ENCODE measurements at places on chromosomes 1 and 21. TPM values are rescaled to one million over a fixed set of nuclear protein-coding genes. Genes with fewer than 3 reads are reported as not detected.

DNA sequence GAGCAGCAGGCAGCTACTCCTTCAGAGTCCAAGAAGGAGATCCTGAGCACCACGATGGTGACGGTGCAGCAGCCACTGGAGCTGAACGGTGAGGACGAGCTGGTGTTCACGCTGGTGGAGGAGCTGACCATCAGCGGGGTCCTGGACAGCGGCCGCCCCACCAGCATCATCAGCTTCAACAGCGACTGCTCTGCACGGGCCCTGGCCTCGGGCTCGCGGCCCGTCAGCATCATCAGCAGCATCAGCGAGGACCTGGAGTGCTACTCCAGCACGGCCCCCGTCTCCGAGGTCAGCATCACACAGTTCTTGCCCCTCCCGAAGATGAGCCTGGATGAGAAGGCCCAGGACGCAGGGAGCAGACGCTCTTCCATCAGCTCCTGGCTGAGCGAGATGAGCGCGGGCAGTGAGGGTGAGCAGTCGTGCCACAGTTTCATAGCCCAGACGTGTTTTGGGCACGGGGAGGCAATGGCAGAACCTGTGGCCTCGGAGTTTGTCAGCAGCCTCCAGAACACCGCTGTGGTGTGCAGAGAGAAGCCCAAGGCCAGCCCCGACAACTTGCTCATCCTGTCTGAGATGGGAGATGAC is 531.8 kb downstream of the KIF26B start:
- DNase-seq: no peak

Gene CCDC28B
- 2.9 TPM for total RNA-seq

Gene GPR89A
- total RNA-seq: 33.2 TPM

GRCh38 chr1:58251430-58252073 is 295.0 kb downstream of the OMA1 start:
- no peak for DNase-seq
